Adrenal gland (tissue), 19 donors: ENCODE measurements at places on chromosomes 4 and X. TPM values are rescaled to one million over a fixed set of nuclear protein-coding genes. Genes with fewer than 3 reads are reported as not detected.
A peak's percentile ranks its signal among the peaks of the same experiment; 100 is the strongest.

The CABS1 gene
- polyA plus RNA-seq: not detected

The GPR119 gene
- polyA plus RNA-seq: not detected

The SYTL4 gene
- 4.5 TPM for polyA plus RNA-seq

The GPM6B gene
- 4.2 TPM for polyA plus RNA-seq

The SORBS2 gene
- polyA plus RNA-seq: 186 TPM

The FMR1NB gene
- polyA plus RNA-seq: not detected

- no peaks in the 10 kb centered on the region for H3K4me1 ChIP-seq
- DNase-seq: no peak
- H3K27me3 ChIP-seq: peaks cover 14% of the 10 kb centered on the region
- H3K27ac ChIP-seq: no peak overlapping the region
- no peaks in the 10 kb centered on the region for H3K36me3 ChIP-seq
These were observed 524.9 kb upstream of the HTR2C start for GRCh38 chrX:114058988-114059418.

GRCh38 chrX:56784666-56785065, 55.6 kb downstream of the NBDY start:
- no peaks in the 10 kb centered on the region for H3K36me3 ChIP-seq
- no peaks in the 10 kb centered on the region for H3K27me3 ChIP-seq
- H3K4me1 ChIP-seq: peaks cover 16% of the 10 kb centered on the region
- DNase-seq: no peak

DNA sequence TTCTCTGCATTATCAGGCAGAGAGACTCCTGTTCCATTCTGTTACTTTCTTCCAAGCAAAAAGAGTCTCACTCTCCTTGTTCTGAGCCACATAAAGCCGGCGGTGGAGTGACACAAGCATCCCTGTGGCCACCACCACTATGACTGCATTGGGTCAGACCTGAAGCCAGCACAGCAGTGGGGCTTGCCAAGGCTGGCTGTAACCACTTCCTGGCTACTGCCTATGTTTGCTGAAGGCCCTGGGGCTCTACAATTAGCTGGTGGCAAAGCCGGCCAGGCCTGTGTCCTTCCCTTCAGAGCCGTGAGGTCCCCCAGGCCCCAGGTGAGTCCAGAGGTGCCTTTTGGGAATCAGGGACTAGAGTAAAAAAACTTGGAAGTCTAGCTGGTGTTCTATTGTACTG, 31.8 kb downstream of the PLAC8 start:
- no peaks in the 10 kb centered on the region for H3K36me3 ChIP-seq
- H3K4me1 ChIP-seq: no peaks in the 10 kb centered on the region
- no peak overlapping the region for H3K27ac ChIP-seq
- H3K27me3 ChIP-seq: no peaks in the 10 kb centered on the region

GRCh38 chr4:41146716-41147506, 67.4 kb downstream of the APBB2 start:
- DNase-seq: peak; percentile 67
- H3K27me3 ChIP-seq: no peaks in the 10 kb centered on the region
- no peaks in the 10 kb centered on the region for H3K36me3 ChIP-seq
- no peak overlapping the region for H3K4me3 ChIP-seq
- H3K4me1 ChIP-seq: peaks cover 34% of the 10 kb centered on the region

GRCh38 chr4:25449688-25450087, 72.6 kb downstream of the ANAPC4 start:
- no peaks in the 10 kb centered on the region for H3K27me3 ChIP-seq
- no peak overlapping the region for H3K4me3 ChIP-seq
- no peak for DNase-seq
- no peaks in the 10 kb centered on the region for H3K4me1 ChIP-seq

- no peak for DNase-seq
- no peaks in the 10 kb centered on the region for H3K36me3 ChIP-seq
- H3K4me3 ChIP-seq: no peak overlapping the region
- no peaks in the 10 kb centered on the region for H3K4me1 ChIP-seq
These were observed 18.6 kb upstream of the SCML1 start for GRCh38 chrX:17718649-17719165.

- H3K27ac ChIP-seq: no peak overlapping the region
- H3K4me1 ChIP-seq: no peaks in the 10 kb centered on the region
- DNase-seq: no peak
- no peaks in the 10 kb centered on the region for H3K36me3 ChIP-seq
These were observed 39.7 kb downstream of the ANAPC10 start for GRCh38 chr4:145058256-145058655.

DNA sequence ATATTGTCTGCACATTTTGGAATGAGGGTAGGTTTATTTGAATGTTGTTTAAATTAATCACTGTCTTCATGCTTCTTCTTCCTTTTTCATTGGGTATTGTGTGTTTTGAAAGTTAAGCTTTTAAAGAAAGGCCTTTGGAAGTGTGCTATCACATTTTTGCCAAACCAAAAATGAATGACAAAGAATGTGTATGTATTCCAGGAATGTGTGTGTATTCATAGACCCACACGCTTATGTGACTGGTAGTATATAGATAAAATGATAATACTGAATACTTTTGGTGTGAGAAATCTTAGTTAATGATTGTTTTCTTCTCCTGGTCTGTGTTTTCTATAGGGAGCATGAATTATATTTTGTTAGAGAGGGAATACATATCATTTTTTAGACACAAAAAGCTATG, 404.4 kb downstream of the TLL1 start:
- no peak for DNase-seq
- no peaks in the 10 kb centered on the region for H3K36me3 ChIP-seq
- no peak overlapping the region for H3K4me3 ChIP-seq
- no peaks in the 10 kb centered on the region for H3K4me1 ChIP-seq

GRCh38 chr4:124053872-124054538, 657.4 kb downstream of the SPRY1 start:
- no peak overlapping the region for H3K27ac ChIP-seq
- no peaks in the 10 kb centered on the region for H3K27me3 ChIP-seq
- no peak for DNase-seq
- H3K4me1 ChIP-seq: no peaks in the 10 kb centered on the region
- H3K36me3 ChIP-seq: no peaks in the 10 kb centered on the region

GRCh38 chr4:106291678-106292077, 24.3 kb downstream of the TBCK start:
- no peak overlapping the region for H3K27ac ChIP-seq
- peaks cover 16% of the 10 kb centered on the region for H3K36me3 ChIP-seq
- H3K4me3 ChIP-seq: no peak overlapping the region

GRCh38 chrX:101394372-101394771, 3.6 kb downstream of the RPL36A start:
- no peaks in the 10 kb centered on the region for H3K4me1 ChIP-seq
- H3K27ac ChIP-seq: no peak overlapping the region
- no peak for DNase-seq

GRCh38 chr4:385934-386707, 48.5 kb downstream of the ZNF141 start:
- H3K4me3 ChIP-seq: no peak overlapping the region
- no peaks in the 10 kb centered on the region for H3K4me1 ChIP-seq
- H3K27me3 ChIP-seq: no peaks in the 10 kb centered on the region

DNA sequence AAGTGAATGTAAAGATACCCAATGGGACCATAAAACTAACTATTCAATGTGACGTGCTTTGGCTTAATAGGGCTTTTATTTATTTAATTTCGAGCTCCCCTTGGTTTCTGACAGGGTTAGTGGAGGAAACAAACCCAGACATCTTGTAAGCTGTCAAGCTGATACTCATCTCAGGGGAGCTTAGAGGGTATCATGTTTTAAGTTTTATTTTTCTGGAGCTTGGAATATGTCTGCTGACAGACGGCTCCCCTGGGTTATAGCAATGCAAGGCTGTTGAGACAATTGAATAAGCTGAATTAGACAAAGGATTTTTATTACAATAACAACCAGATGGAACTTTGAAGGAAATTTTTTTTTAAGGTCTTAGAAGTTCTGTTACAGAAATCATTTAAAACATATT, 456.5 kb downstream of the IL1RAPL1 start:
- no peaks in the 10 kb centered on the region for H3K4me1 ChIP-seq
- no peak overlapping the region for H3K27ac ChIP-seq
- no peaks in the 10 kb centered on the region for H3K36me3 ChIP-seq
- no peak overlapping the region for H3K4me3 ChIP-seq
- no peak for DNase-seq

DNA sequence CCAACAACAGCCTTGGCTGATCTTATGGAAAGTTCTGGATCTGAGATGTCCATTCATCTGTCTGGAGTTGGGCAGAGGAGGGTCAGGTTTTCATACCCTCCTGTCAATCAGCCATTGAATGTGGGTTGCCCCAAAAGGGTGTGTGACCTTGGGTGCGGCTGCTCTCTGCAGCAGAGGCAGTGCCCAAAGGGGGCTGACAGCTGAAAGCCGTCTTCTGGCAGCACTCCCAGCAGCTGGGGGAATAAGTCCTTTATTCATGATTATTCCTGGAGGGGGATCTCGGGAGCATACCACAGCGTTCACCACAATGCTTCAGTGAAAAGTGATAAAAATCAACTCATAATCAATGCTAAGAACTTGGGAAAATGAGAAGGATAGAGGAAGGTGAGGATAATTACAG, 54.7 kb downstream of the OTC start:
- no peak overlapping the region for H3K4me3 ChIP-seq
- no peak for DNase-seq
- no peaks in the 10 kb centered on the region for H3K36me3 ChIP-seq
- H3K4me1 ChIP-seq: no peaks in the 10 kb centered on the region
- H3K27me3 ChIP-seq: peaks cover 11% of the 10 kb centered on the region
- H3K27ac ChIP-seq: no peak overlapping the region

- no peak overlapping the region for H3K27ac ChIP-seq
- no peak overlapping the region for H3K4me3 ChIP-seq
- no peak for DNase-seq
- H3K36me3 ChIP-seq: no peaks in the 10 kb centered on the region
These were observed 24.3 kb upstream of the HGFAC start for GRCh38 chr4:3417448-3417847.

GRCh38 chr4:98055800-98056501, 87.3 kb downstream of the STPG2 start:
- H3K4me1 ChIP-seq: no peaks in the 10 kb centered on the region
- DNase-seq: no peak
- no peak overlapping the region for H3K4me3 ChIP-seq
